ENCODE measurements at places on chromosomes 7 and 10. TPM values are rescaled to one million over a fixed set of nuclear protein-coding genes. Genes with fewer than 3 reads are reported as not detected.

DNA sequence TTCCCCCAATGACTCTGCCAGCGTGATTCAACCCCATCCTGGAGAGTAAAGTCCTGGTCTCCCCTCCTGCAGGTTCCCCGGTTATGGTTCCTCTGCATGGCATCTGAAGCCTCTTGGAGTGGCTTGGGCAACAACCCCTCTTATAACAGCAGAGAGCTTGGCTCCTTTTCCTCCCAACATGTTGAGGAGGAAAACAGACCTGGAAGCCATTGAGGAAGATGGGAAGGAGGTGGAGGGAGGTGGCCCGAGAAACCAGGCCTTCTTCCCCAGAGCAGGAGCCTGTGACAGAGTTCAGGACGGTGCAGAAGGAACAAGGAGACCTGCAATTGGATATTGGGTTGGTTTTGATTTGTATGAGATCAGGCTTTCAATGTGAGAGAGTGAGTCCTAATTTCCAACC lies 184.0 kb upstream of the ADCY1 start:
- no peak for DNase-seq

- DNase-seq: no peak
Measured at GRCh38 chr7:130069179-130069977, 956 bp upstream of the KLHDC10 start.

- DNase-seq: no peak
Measured at GRCh38 chr10:33095867-33096815, 138.1 kb upstream of the ITGB1 start.

GRCh38 chr10:63718421-63718820 lies 197.2 kb downstream of the REEP3 start:
- DNase-seq: no peak

- peak; percentile 27 for DNase-seq
Measured at GRCh38 chr7:13894377-13894776, 95.1 kb downstream of the ETV1 start.

DNA sequence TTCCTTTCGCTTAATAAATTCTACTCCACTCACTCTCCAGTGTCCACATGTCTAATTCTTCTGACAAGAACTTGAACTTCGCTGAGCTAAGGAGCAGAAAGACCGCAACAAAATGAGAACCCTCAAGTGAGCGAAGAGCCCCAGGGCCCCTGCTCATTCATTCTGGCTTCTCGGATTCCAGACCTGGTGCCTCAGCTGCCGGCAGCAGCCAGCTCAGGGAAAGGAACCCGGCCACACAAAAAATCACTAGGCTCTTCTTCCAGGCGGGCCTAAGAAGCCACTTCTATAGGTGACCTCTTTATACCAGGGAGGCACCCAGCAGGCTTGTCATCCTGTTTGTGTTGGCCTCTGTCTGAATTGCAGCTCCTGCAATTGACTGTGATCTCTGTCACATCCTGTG lies 33.3 kb downstream of the OTUD1 start:
- DNase-seq: no peak

DNA sequence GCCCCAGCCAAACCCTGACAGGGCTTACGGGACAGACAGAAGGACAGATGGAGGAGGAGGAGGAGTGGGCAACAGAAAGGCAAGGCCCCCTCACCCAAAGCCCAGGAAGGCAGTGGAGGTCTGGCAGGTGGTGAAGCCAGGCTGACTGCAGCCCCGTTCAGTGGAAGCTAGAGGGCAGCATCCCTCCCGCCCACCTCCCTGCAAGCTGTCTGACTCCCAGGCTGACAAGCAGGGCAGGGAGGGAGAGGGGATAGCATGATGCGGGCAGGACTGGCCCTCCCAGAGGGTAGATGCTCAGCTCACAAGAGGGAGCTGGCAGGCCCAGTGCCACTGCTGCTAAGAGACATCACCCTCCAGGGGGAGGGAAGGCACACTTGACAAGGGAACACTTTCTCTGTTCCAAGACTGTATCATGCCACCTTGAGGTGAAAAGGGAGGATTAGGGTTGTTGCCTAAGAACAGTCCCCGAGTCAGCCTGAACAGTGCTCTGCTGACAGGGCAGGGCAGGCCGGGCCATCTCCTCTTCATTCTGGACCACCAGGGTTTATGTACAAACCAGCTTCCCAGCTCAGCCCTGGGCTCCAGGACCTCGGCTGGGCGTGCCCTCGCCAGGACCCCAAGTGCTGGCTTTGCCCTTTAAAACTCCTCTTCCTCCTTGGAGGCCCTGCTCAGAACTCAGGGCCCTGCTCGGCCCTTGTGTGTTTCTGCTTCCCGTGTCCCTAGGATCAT lies 61.8 kb downstream of the RASGEF1A start:
- peak; percentile 54 for DNase-seq

DNA sequence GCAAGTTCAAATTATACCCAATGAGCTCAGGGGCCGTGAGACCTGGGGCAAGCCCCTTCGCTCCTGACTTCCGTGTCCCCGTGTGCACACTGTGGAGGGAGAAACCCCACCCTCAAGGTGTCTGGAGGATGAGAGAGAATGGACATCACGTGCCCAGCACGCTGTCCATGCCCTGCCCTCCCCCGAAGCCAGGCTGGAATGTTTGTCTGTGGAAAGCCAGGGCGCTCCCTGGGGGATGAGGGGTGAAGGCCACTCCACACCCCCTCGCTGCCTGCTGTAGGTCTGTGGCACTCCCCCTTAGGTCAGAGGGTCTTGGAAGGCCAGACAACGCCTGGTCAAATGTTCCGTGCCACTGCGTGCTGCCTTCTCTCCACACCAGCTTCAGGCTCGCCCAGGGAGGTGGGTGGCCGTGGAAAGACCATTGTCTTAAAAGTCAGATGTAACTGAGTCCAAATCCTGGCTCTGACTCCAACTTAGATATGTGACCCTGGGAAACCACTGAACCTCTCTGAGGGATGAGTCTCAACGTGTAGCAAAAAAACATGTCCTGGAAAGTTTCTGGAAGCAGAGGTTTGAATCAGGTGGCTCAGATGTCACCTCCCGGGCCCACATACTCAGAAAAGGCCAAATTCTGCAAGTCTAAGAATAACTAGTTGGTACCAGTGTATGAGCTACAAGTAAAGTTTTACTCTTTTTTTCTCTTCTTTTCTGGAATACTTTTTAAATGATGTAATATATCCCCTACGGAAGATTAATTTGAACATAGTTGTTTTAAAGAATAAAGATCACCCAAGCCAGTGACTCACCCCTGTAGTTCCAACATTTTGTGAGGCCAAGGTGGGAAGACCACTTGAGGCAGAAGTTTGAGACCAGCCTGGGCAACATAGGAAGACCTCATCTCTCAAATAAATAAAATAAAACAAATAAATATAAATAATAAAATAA lies 24.9 kb downstream of the RCC1L start:
- no peak for DNase-seq

- DNase-seq: peak; percentile 17
Measured at GRCh38 chr7:42407833-42408232, 170.8 kb upstream of the GLI3 start.

- no peak for DNase-seq
Measured at GRCh38 chr10:72053690-72054089, 34.7 kb downstream of the SPOCK2 start.

MSMB gene
- not detected for total RNA-seq

GRCh38 chr10:98262571-98262970 lies 5.4 kb downstream of the LOXL4 start:
- no peak for DNase-seq

DNA sequence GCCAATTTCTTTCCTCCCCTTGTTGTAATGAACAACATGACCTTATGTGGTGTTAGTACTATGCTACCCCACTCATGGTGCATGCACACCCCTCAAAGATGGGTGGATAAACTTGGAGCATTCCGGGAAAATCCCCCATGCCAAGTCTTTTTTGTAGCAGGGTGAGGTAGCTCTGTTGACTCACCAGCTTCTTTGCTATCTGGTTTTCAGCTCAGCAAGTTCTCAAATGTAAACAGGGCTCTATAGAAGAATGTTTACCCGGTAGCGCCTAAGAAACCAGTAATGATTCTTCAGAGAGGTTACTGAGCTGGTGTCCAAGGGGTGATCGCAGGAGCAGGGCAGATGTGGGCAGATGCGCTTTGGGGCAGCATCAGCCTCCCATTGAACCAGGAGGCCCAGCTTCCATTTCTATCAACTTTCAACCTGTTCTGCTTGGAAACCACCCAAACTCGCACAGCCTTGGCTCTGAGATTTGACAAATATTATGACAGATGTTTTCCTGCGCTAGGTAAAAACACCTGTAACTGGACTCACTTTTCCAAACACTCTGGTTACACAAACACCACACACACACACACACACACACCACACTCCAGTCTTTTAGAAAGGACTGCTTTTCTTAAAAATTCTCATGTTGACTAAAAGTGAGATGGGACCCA lies 87.8 kb downstream of the ZRANB1 start:
- DNase-seq: peak; percentile 70

DNA sequence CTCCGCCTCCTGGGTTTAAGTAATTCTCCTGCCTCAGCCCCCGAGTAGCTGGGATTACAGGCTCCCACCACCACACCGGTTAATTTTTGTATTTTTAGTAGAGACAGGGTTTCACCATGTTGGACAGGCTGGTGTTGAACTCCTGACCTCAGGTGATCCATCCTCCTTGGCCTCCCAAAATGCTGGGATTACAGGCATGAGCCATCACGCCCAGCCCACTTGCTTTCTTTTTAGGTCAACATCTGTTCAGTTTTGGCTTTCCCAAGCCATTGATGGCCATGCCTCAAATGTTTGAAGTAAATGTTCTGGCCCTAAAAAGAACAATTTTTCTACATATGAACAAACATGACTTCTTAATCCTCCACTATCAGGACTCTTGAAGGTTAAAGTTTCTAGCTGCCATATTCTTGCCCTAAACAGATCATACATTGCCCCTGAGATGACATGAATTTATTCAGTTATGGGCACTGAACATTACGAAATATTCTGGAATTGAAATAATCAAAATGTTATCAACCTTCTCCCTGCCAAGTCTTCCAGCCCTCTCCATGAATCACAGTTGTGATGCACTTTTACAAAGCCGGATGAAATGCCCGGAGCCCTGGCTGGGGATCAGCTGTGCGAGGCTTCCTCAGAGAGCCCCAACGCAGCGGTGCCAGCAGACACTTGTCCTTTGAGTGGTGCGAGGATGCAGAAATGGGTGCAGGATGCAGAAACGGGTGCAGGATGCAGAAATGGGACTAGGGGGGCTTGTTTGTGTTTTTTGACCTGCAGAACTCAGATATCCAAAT lies 2.9 kb downstream of the MRLN start:
- DNase-seq: no peak

Data from fibroblast of villous mesenchyme (primary cell).